ENCODE measurements at places on chromosomes 11 and 22. TPM values are rescaled to one million over a fixed set of nuclear protein-coding genes. Genes with fewer than 3 reads are reported as not detected.

PATE2 gene
- not detected for total RNA-seq

MIOX gene
- total RNA-seq, result not detected

MAP4K2 gene
- 18.7 TPM for total RNA-seq

SMTNL1 gene
- total RNA-seq, result not detected

PRAME gene
- total RNA-seq, result not detected

SMC1B gene
- not detected for total RNA-seq

CD3E gene
- not detected for total RNA-seq

PRR33 gene
- total RNA-seq, result not detected

GGT5 gene
- total RNA-seq, result 0.30 TPM

TRAF6 gene
- total RNA-seq, result 6.8 TPM

UBQLNL gene
- not detected for total RNA-seq

MEI1 gene
- not detected for total RNA-seq

JAML gene
- total RNA-seq, result not detected

APLNR gene
- not detected for total RNA-seq

WNT11 gene
- total RNA-seq, result not detected

CHRM4 gene
- not detected for total RNA-seq

OR5B17 gene
- total RNA-seq, result not detected

KRTAP5-9 gene
- not detected for total RNA-seq

NXPE4 gene
- not detected for total RNA-seq

DRD4 gene
- total RNA-seq, result not detected

CALCA gene
- not detected for total RNA-seq

ATP5MG gene
- total RNA-seq, result 44.9 TPM

APOA1 gene
- not detected for total RNA-seq

TSPAN32 gene
- total RNA-seq, result not detected

CYP2D6 gene
- 0.47 TPM for total RNA-seq

UCP2 gene
- total RNA-seq, result 1.8 TPM

GGTLC2 gene
- not detected for total RNA-seq

GALNT18 gene
- 35.5 TPM for total RNA-seq

ART1 gene
- total RNA-seq, result not detected

C11orf91 gene
- total RNA-seq, result not detected

GAB4 gene
- total RNA-seq, result not detected

CD44 gene
- 963 TPM for total RNA-seq

MRPL17 gene
- total RNA-seq, result 63.7 TPM

C22orf42 gene
- not detected for total RNA-seq
